Amygdala (tissue), 56 donors: ENCODE measurements at places on chromosomes 3 and 15.

DNA sequence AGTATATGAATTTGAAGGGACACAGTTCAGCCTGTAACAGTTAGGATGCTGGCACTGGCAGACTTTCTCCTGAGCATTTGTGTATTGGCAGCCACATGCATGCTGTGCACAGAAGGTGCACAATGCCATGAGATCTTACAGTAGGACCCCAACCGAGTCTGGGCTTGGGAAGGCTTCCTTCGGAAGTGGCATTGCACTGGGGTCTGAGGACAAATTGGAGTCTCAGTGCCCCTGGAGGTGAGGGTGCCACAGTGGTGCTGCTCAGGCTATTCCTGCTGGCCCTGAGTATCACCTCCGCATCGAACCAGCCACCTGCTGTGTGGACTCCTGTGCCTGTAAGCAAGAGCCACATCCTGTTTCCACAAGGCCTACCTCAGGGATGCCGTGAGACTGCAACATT is 99.5 kb downstream of the DNAJB8 start:
- no peak for DNase-seq

DNA sequence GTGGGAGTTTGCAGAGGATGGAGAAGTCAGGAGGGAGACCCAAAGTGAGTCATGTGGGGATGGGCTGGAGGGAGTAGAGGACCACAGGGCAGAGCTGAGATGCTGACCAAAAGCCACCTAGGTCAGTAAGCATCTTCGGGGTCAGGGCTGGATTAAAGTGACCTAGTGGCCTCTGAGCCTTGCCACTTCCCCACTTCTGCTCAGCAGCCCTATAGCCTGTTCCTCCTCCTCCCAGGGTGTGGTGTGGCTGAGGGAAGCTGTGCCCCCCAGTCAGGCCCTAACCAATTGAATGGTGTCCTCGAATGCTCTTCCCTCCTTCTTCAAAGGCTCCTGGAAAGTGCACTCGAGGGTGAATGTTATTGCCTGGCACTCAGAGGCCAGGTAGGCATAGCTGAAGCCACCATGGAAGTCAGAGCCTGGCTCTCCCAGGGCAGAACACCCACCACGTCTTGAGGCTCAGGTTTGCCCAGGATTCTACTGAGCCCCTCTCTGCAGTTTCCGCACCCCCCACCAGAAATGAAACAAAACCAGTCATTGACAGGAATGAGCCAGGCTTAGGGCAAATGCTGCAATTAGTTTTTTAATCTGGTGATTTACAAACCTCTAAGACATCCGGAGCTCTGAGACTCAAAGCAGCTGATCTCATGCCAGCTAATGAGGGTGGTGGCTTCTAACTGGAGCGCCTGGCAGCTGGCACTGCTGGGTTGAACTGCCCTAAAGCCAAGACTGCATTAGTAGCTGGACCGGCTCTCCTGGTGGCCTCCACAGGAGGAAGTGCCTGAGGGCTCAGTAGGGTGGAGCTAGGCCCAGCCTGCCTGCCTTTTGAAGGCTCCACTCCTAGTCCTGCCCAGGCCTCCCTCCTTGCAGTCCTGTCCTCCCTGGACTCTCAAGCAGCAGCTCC is 26.0 kb upstream of the VIPR1 start:
- no peak for DNase-seq

DNA sequence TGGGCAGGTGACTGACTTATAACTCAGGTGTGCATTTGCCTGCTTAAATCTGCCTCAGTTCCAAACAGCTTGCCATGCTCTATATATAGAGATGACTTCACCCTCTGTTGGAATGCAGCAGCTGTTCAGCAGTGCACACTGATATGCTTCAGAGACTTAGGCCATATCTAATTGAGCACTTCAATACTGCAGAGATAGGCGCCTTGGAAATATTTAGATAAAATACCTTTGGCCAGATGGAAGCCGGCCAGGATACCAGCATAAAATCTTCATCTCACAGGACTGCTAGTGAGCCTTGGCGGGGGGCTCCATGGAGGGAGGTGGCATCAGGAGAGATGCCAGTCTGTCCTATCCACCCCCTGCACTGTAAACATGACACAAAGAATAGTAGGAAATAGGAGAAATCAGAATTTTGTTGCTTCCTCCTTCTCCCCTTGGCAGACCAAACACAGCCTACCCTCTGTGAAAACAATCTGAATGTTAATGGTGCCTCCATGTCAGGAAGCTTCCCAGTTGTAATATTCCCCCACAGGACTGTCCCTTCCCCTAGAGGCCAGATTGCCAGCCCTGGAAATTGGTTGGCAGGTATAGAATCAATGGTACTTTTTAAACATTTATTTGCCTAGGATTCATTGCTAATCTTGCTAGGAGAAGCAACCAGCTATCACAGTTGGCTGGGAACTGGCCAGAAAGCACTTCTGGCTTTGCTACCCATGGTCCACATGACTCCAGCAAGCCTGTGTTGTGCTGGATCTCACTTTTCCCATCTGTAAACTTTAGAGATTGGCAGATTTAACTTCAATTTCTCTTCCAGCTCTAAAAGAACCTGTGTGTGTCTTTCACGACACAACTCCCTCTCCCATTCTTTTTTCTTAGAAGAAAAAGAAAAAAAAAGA is 215.5 kb upstream of the KCNMB2 start:
- DNase-seq, result no peak

DNA sequence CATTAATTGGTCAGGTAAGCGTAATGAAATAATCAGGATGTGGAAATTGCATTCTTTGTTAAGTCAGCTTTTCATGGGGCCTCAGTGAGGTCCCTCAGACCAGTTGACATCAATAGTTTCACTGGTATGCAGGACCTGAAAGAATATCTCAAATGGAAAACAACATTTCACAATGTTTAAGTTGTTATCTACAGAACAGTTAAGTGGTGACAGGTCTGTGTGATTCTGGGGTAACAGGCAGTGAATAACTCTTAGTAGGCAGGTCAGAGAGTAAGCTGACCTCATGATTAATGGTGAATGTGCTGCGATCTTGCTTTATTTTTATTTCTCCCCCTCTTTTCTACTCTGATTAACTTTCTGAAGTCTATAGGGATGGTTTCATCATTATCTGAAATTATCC is 28.9 kb upstream of the ACP3 start:
- no peak for DNase-seq

DNA sequence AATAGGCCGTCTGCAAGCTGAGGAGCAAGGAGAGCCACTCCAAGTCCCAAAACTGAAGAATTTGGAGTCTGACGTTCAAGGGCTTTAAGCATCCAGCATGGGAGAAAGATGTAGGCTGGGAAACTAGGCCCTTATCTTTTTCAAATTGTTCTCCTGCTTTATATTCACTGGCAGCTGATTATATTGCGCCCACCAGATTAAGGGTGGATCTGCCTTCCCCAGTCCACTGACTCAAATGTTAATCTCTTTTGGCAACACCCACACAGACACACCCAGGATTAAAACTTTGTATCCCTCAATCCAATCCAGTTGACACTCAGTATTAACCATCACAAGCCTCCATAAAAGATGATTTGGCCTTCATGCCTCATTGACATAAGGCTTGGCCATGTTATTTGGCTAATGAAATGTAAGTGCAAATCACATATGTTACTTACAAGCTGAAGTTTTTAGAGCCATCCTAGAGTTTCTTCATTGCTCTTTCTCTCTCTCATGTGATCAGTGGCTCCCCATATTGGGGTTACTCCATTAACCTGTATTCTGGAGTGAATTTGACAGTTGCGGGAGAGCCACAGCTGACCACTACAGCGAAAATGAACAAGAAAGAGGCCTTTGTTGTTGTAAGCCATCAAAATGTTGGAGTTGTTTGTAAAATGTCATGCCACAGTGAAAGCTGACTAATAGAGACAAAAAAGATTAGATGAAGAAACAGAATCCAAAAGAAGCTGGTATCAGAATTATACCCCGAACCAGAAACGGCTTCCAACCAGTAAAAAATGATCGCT is 61.7 kb downstream of the GBE1 start:
- no peak for DNase-seq

DNA sequence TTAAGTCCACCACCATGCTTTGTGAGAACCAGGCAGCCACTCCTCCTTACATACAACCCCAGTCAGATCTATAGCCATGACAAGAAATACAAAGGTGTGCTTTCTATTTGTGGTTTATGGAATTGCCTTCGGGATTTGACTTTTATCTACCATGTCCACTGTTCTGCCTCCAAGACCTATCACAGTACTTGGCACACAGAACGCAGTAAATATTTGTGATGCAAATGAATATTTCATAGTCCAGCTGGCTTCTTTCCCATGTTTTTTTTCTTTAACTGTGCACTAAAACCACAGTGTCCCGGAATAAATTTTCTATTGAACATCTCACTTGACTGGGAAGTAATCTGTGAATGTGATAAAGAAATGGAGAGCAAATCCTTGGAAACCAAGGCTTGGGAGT is 314.7 kb downstream of the RORA start:
- no peak for DNase-seq

DNA sequence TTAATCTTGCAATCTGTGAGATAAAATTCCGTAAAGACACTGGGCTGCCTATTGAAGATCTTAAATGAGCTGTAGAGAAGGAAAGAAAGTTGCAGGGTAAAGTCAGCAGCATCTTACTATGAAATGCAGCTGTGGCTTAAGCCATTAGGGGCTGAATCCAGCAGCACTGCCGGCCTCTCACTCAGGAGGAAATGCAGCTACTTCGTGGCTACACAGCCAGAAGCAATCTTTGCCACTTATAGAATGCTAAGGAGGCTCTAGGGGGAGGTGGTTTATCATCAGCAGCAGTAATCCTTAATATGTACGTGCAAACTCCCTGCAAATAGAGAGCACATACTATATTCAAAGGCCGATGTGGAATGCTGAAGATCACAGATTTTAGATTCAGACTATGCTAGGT is 19.1 kb upstream of the MCTP2 start:
- no peak for DNase-seq

DNA sequence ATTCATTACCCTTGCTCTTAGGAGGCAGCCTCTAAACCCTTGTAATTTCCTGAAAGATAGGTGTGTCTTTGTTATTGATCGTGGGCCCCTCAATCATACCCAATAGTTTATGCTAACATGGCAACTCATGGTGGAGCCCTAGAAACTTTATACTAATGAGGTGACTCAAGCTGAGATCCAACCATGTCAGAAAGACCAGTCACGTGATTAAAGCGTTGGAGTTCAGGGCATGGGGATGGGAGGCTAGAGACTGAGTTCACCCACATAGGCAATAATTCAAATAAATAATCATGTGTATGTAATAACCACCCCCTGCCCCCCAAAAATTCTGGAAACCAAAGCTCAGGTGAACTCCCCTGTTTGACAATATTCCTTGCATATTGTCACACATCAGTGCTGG is 99.5 kb upstream of the TUSC7 start:
- DNase-seq, result no peak

DNA sequence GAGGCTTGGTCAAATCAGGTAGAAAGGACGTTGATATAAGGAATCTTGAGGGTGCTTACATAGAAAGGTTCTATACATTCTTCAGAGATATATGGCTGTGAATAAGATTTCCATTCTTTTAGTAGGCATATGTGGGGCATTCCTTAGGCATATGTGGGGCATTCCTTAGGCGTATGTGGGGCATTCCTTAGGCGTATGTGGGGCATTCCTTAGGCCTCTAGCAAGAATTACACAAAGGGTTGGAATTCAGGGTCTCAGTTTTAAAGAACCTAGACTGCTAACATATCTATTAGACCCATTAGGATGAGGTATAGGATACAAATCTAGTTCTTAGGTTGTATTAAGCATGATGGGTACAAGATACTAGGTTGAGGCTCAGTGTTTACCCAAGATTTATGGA is 607.8 kb downstream of the SI start:
- DNase-seq, result no peak

DNA sequence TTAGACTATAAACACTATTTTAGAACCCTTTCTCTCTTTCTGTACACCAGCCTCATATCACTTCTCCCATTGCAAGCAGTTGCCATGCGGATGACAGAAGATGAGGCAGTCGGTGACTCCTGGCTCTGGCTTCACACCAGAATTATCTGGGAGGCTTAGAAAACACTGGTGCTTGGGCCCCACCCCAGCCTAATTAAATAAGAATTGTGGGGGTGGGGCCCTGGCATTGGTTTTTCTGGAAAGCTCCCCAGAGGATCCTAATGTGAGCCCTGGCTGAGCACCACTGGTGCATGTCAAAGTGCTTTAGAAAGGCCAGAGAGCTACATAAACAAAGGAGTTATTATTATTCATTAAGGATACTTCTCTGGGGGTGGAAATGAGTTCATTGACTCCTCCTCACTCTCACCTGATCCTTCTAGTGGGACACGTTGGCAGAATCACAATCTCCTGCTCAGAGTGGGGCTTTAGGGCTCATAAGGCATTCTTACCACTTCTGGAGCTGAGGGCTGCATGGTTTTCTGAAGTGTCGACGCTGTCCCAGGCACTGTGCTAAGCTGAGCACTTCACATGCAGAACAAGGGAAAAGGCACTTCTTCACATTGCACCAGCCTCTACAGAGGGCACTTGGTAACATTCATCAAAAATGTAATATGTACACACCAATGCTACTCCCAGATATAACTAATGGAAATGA is 188.5 kb upstream of the TLE3 start:
- DNase-seq, result no peak

- DNase-seq, result no peak
Observed at GRCh38 chr15:63902671-63903035, 68.9 kb upstream of the HERC1 start.

DNA sequence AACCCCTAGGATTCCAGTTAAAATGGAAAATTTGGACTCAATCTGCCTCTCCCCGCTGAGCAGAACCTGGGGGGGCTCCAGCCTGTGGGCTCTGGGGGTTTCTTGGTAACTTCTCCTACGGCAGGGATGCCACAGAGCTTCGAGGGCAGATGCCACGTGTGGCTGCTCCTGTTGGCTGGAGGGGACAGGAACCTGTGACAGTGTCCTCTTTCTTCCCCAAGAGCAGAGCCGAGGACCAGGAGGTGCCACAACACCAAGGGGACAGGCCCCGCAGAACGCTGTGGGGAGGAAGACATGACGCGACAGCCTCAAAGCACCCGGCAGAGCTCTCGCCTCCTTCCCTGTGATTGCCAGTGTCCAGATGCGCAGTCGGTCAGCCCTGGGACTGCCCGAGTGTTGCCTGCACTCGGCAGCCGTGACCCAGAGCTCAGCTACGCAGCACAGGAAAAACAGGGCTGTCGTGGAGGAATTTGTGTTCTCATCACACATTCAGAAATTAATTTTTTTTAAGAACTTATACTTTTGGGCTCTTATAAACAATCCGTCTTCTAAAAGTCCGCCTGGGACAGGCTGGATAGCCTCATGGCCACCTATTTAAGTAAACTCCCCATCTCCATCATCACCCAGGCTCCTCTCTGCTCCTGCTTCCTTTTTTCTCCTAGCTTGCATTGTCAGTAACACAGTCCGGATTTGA is 131.9 kb upstream of the MEF2A start:
- DNase-seq, result no peak

DNA sequence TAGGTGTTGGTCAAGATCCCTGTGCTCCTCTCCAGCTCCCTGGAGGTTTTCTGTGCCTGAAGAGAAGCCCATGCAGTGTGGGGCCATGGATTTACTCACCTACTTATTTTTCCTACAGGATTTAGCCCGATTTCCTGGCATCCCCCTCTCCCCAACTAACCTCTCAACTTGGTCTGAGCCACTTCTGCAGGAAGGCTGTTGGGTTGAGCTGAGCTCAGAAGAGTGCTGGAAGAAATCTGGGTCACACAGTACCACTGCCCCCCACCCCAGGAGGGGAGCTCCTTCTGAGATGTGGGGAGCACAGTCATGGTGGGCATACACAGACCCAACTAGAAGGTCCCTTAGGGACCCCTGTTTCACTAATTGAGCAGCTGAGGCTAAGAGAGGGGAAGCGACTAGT is 34.4 kb upstream of the SLCO2A1 start:
- DNase-seq, result no peak

- DNase-seq, result no peak
Observed at GRCh38 chr15:68773036-68773435, 47.7 kb downstream of the ANP32A start.

GRCh38 chr3:75035146-75035545 is 420.7 kb upstream of the CNTN3 start:
- no peak for DNase-seq
